Activated naive CD4-positive, alpha-beta T cell treated with anti-CD3 and anti-CD28 coated beads for 36 hours (primary cell): ENCODE measurements at places on chromosomes 2 and 18. TPM values are rescaled to one million over a fixed set of nuclear protein-coding genes. Genes with fewer than 3 reads are reported as not detected.
A peak's percentile ranks its signal among the peaks of the same experiment; 100 is the strongest.

DNA sequence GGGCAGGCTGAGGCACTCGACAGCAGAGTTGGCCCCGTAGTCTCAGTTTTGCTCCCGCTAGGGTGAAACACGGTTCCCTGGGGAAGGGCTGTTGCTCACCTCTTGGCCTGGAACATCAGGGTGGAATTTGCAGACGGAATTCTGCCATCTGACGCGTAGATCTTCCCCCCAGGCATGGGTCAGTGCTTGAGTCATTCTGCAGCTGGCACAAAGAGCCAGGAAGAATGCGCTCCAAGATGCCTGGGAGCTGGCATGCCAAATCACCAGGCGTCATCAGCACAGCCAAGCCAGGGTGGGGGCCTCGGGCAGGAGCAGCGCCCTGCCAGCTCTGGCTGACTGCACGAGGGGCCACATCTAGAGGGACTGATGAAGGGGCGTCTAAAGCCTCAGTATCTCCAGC lies 42.7 kb downstream of the ODC1 start:
- no peak for DNase-seq

The KIAA2012 gene
- total RNA-seq = not detected

The BMP10 gene
- not detected for total RNA-seq

The SERPINB3 gene
- not detected for total RNA-seq

The RND3 gene
- total RNA-seq = not detected

- DNase-seq = peak; percentile 75
Observed at GRCh38 chr2:241315879-241316631, at the start of gene SEPTIN2. TSS of gene SEPTIN2 (plus strand) at chr2:241315925. CDS start at chr2:241324233, 8,308 bp downstream.

DNA sequence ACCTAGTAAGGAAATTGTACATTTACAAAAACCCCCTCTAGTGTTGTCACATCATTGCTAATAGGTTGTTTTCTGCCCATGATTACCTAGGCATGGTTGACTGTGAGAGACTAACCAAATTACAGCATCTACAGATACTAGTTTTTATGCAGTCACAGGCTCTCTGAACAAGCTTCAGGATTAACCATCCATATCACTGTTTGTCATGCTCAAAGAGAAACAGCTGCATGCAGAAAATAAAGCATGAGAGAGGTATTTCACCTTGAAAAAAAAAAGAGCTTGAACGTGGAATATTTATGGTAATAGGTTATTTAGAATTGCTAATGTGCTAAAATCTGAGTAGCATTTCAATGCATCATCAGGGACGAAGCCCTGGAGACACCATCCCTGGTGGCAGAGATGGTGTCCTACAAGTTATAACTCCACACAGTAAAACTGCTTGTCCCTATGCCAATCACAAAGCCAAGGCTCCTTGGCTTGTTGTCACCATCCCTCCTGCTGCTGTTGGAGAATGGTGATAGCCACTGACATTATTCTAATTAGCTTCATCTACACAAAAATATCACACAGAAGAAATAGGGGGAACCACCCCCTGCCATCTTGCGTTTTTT lies 5.4 kb downstream of the NEB start:
- no peak for DNase-seq

The ACVR1C gene
- 3.6 TPM for total RNA-seq

GRCh38 chr2:107525406-107525805 lies 301.3 kb upstream of the RGPD4 start:
- DNase-seq = no peak

The SPEG gene
- total RNA-seq = 1.4 TPM

DNA sequence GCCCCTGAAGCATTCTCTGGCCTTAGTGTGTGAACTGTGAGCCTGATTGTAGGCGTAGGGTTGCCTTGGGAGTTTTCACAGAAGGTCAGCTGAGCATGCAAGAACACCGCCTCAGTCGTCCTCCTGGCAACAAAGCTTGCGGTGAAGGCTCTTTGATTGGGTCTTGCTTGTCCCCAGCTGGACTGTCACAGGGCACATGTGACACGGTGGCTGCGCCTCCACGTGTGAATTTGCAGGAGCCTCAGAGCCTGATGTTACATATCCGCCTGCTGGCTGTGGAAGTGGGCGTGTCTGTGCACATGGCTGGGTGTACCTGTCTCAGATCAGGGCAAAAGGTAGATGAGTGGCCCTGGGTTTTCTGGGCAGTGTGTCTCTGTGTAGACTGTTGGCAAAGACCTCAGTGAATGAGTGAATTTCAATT lies 228.7 kb downstream of the HAUS1 start:
- DNase-seq = peak; percentile 21

The CD8A gene
- 1.4 TPM for total RNA-seq

The AKAIN1 gene
- total RNA-seq = not detected

The INO80D gene
- total RNA-seq = 15.0 TPM
